ENCODE measurements at places on chromosomes 16 and 17.

GRCh38 chr17:43661699-43662412 lies at the start of gene MEOX1:
Gene MEOX1 (minus strand): TSS chr17:43661922. CDS start chr17:43661534, 388 bp downstream.
- DNase-seq = no peak

DNA sequence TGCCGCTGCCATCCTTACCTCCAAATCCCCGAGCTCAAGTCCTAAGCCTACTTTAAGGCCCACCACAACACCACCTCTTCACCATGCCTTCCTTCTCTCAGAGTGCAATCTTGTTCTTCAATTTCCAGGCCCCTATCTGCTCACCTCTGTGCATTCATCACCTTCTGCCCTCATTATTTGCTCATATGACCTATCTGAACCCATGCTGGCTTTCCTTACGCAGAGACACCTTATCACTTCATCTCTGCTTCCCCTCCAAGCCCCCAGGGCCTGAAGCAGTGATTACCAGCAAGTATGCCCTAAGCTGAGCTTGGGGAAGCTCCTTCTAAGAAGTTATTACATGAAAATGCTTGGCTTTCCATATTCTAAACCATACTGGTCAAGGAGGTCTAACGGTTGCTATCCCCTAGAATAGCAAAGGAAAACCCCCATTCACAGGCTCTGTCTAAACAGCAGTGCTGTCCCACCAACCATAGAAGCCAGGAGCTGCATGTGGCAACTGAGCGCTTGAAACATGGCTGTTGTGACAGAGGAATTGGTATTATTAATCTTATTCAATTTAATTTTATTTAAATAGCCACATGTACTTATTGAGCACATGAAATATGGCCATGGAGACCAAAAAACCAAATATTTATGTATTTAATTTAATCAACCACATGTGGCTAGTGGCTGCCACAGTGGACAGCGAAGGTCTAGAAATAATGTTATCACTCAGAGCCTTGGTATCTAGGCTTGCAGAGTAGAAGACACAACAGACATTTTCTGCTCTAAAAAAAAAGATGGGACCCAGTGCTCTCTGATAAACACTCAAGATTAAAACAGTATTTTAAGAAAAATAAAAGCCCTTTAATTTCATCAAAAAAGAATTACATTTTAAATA lies 13.9 kb downstream of the USP7 start:
- no peak for DNase-seq

DNA sequence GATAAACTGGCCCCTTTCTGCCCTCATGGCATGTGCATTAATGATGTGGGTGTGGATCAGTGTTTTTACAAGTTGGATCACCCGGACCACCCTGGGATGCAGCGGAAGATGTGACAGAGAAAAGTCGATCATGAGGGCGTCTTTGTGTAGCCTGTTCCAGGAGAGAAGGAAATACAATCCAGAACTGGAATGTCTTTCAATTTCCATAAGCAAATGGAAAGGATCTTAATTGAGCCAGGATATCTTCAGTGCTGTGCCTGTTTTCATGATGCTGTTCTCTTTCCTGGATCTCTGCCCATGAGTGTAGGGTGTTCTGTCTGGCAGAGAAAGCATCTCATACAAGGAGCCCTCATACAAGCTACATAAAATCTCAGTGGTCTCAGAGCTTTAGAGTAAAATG lies 481.4 kb downstream of the XYLT1 start:
- no peak for DNase-seq

DNA sequence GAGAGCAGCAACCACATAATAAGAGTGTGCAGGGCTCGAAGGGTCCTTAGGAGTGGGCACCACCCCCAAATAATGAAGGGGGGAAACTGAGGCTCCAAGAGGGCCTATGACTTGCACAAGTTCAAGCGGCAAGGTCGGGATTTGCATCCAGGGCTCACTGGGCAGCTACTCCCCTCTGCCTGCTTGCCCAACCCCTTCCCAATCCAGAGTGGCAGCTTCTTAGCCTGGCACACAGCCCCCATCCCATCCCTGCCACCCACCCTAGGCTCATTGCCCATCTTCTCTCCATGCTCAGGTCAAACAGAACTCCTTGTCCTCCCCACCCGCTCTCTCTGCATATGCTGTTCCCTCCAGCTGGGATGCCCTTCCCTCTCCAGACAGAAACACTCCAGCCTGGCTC lies 2.4 kb downstream of the SPPL2C start:
- no peak for DNase-seq

DNA sequence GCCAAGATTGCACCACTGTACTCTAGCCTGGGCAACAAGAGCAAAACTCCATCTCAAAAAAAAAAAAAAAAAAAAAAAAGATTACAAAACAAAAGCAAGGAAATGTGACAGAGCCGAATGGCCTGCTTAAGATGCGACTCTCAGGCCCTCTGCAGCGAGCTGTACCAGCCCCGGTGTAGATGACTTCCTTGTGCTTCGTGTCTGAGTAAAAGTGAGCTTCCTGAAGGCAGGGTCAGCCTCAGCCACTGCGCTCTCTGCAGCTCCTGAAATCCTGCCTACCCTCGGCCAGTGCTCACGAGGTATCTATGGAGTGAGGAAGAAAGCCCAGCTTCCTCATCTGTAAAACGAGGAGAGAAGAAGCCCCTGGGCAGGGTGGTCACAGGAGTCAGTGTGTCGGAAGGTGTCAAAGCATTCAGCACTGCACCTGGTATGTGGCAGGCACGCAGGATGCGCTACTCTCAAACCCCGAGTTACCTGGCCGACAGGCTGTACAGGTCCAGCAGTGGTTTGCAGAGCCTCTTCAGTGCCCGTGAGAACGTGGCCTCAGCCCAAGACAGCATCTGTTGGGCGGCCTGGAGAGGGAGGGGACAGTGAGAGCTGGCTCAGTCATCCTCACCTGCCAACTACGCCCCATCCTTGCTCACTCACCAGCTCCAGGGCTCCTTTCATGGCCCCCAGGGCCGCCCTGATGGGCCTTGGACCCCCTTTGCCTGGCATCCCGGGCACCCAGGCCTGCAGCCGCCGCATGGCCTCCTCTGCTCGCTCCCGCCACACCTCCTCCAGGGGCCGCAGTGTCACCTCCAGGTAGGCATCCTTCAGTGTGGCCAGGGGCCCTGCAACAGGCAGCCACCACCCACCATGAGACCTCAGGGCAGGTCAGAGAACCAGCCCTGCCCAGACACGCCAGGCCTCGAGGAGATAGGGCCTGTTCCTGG lies 44.6 kb downstream of the RMI2 start:
- no peak for DNase-seq

DNA sequence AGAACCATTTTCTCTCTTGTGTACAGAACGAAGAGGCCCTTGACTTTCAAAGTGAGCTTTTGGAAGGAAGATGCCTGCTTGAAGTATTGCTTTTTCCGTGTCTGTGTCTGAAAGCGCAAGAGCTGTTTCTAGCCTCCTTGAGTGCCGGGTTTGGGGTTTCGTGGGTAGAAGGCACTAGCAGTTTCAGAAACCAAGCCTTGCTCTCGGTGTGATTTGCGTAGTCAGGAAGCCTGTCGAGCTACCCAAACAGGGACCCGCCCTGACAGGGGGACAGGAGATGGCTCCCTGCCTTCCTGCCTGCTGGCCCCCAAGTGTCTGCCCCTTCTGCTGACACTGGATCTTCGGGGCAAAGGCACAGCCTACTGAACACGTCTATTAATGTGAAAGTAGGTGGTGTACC lies 322.0 kb downstream of the MAF start:
- no peak for DNase-seq

DNA sequence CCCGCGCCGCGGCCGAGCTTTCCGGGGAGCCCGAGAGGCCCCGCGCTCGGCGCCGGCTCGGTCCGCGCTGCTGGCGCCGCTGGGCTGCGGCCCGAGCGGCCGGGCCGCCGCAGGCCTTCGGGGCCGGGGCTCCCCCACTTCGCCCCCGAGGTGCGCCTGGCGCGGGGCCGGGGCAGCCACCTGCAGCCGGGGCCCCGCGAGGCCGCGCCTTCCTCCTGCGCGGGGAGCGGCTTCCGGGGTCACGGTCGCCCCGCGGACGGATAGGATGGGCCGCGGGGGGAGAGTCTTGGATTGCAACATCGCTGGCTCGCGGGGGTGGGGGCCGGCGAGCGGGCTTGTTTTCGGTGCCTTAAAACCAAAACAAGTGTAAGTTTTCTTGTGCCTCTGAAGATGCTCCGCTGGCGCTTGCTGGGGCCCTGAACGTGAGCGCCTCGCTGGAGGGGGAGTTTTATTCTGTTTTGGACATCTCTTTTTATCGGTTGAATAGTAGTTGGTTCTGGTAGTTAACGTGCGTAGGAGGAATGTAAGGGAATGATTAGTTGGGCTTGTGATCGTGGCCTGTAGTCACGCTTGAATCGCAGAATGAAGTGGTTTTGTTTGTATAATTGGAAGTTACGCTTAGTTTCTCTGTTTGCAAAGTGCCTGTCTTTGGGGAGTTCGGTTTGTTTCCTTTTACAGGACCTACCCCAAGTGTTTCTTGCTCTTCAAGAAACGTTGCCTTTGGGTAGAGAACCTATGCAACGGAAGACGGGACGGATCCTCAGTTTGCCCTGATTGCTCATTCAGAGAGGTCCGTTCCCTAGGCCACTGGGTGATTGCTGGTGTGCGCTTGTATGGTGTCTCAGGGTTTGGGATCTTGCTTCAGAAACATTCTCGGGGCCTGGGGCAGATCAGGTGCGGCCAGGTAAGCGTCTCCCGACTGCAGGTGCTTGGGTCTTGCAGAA lies 724 bp downstream of the UBE2I start:
- DNase-seq = peak; percentile 50

GRCh38 chr17:63665527-63666214 lies 34.3 kb downstream of the LIMD2 start:
- DNase-seq = no peak

DNA sequence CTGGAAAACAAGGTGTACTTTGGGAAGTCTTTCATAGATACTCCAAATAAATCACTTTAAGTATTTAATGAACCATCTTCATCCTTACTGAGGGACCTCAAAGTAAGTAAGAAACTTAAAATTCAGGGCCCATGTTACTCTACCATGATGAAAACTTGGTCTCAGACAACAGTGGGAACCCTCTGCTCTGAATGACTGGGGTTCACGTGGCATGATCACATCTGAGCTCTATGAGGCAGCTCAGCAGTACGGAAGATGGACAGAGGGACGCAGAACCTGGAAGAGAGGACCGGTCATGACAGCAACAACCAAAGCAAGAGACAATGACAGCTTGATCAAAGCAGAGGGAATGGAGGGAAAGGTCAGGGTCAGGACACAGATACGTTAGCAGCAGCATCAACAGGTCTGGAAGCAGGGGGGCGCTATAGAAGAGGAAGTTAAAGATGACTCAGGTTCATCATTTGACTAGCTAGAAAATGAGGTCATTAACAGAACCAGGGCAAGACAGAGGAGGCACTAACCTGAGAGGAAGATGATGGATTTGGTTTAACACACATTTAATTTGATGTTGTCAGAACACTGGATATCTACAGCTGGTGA lies 9.5 kb downstream of the XPO6 start:
- no peak for DNase-seq

GRCh38 chr17:63931981-63932561 lies at the start of gene CD79B:
Gene CD79B (minus strand): TSS chr17:63932331. CDS start chr17:63932261, 70 bp downstream.
- DNase-seq = no peak

GRCh38 chr16:80741724-80742123 lies 62.7 kb downstream of the CDYL2 start:
- no peak for DNase-seq

GRCh38 chr17:83103200-83103942 lies 24.0 kb downstream of the METRNL start:
- no peak for DNase-seq

DNA sequence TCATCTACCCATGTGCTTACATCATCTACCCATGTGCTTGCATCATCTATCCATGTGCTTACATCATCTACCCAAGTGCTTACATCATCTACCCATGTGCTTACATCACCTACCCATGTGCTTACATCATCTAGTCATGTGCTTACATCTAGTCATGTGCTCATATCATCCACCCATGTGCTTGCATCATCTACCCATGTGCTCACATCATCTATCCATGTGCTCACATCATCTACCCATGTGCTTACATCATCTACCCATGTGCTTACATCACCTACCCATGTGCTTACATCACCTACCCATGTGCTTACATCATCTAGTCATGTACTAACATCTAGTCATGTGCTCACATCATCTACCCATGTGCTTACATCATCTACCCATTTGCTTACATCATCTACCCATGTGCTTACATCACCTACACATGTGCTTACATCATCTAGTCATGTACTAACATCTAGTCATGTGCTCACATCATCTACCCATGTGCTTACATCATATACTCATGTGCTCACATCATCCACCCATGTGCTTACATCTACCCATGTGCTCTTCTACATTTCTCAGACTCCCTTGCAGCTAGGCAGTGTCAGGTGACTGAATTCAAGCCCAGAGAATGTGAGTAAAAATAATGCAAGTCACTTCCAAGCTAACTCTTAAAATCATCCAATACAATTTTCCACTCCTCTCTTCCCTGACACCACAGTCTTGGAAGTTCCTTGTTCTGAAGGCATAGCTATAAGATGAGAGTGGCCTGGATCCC lies 196.8 kb downstream of the CBLN1 start:
- DNase-seq = no peak

- DNase-seq = no peak
Observed at GRCh38 chr17:50586421-50587247, 26.1 kb downstream of the CACNA1G start.

DNA sequence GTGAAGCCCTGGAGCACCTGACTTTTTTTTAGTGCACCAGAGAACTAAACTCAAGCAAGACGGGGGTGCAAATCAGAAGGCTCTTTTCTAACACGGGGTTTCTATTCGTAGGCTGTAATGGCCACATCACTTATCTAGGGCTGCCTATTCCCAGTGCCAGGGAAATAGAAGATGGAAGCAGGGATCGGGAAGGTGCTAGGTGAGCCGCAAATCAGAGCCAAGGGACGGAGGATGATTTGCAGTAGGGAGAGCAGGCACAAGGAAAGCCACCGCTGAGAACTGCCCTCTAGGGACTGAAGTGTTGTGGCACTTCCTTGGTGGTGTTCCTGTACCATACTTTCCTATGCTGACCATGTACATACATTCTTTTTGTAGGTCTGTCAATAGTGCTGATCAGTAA lies 7.8 kb upstream of the SLC46A1 start:
- DNase-seq = no peak

Measured in effector memory CD4-positive, alpha-beta T cell (primary cell).